ENCODE measurements at places on chromosomes 1 and 21.

GRCh38 chr1:183816110-183816509 lies 11.2 kb downstream of the RGL1 start:
- no peak for DNase-seq

GRCh38 chr1:6460301-6461050 lies 5.5 kb downstream of the TNFRSF25 start:
- DNase-seq, result no peak

DNA sequence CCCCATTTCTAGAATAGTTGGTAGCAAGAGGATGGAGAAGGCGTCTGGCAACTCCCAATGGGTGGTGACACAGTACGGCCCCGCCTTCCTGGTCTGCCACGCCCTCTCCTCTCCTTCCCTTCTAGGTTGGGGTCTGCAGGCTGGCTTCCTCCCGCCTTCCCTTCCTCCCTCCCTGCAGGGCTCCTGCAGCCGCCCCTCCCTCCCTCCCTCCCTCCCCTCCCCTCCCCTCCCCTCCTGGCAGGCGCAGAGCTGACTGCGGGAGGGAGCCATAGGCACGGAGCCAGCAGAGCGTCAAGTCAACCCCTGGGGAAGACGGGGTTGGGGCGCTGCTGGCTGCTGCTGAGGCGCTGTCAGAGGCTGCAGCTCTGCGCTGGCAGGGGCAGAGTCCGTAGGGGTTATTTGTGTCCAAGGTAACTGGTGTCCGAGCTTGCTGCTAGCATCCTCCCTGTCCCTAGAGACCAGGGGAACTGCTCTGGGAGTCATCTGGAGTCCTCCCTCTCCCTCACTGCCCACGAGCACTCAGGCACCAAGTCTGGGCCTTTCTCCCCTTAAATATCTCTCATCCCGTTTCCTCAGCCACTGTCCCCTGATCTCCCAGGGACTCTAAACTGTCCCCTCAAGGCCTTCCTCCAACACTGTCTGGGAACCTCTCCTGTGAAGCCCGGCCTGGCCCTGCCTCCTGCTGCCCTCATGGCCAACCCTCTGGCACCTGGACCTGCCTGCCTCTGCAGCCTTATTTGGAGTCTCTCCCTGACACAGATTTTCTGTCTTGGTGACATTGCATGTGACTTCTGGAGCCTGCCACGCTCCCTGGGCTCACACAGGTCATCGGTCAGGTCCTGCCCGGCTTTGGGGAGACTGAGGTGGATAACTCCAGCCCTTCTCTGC lies 57.4 kb upstream of the ACOT11 start:
- peak; percentile 86 for DNase-seq

- no peak for DNase-seq
Measured at GRCh38 chr1:17259233-17259873, 10.5 kb downstream of the PADI3 start.

- no peak for DNase-seq
Measured at GRCh38 chr1:231550448-231550781, 21.9 kb downstream of the TSNAX start.

DNA sequence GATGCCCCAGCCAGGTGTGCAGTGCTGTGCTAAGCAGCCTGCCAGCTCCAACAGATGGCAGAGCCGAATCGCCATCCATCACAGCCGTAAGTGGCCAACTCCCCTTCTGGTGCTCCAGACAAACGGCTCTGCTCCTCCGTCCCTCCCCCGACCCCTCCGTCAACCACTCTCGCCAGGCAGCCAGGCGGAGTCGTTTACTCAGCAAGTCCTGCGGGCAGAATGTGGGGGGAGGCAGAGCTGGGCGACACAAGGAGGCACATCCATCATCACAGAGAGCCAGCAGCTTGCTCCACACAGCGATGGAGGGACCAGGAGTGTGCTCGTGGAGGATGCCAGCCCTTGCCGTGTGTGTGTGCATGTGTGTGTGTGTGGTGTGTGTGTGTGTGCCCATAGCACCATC lies 206.6 kb upstream of the GRIK3 start:
- no peak for DNase-seq

- DNase-seq, result peak; percentile 78
Measured at GRCh38 chr1:46533179-46533864, 18.1 kb downstream of the KNCN start.

GRCh38 chr1:60936163-60936562 lies 146.2 kb upstream of the NFIA start:
- no peak for DNase-seq

GRCh38 chr1:10903821-10904220 lies 107.4 kb upstream of the CASZ1 start:
- DNase-seq, result no peak

DNA sequence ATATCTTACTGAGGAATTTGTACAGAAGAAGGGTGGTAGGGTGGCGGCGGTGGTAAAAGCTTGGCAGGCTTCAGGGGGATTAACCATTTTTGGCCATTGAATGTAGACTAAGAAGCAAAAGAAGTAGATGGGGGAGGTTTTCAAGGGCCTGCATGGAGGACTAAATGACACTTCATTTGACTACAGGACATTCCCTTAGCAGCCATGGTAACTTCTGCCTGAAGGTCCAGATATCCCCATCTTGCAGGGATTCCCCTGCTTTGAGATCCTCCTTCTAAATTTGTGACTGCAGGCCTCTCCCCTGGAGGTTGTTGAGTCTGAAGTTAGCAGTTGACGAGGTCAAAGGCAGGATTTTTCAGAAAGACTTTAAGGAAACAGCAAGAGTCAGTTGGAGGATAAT lies 4.8 kb downstream of the VASH2 start:
- DNase-seq, result no peak

- DNase-seq, result no peak
Measured at GRCh38 chr1:53465023-53465957, 6.1 kb downstream of the DMRTB1 start.

GRCh38 chr21:45392573-45392971 lies 12.4 kb upstream of the COL18A1 start:
- DNase-seq, result no peak

- no peak for DNase-seq
Measured at GRCh38 chr1:198907423-198907746, 268.5 kb downstream of the PTPRC start.

- DNase-seq, result no peak
Measured at GRCh38 chr1:101005871-101006270, 19.7 kb downstream of the DPH5 start.

DNA sequence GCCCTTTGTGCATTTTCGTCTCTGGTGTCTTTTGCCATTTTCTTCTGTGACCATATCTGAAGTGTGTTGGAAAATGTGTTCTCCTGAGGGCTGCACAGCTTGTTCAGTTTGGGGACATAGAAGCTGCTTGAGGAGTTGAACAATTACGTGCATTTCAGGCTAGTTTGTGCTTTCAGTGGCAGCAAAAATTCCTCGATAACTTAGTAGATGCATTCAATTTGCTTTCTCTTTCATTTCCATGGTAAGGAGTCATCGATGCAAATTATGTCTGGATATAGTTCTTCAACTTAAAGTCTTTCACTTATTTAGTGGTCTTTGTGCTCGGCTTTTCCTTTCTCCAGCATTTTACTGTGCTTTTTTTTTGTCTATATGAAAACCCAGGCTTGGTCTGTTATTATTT lies 441.5 kb downstream of the PLA2G4A start:
- no peak for DNase-seq

DNA sequence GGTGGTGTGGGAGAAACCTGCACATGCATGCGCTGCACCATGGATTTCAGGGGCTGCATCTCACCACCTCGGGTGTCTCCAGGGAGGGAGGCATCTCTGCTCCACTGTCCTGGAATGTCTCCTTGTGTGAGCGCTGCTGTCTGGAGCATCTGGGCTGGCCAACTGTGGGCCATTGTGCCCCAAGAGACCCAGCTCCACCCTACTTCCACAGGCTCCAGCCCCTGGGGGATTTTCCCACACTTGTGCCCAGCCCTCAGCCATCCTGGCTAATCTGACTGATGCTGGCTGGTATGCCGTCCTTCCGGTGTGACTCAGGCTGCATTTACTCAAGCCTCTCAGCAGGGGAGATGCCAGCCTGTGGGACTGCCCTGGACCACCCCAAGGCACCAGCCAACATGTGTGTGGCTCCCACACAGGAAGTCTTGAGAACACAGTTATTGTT lies 62.0 kb downstream of the TRIM11 start:
- DNase-seq, result no peak

- DNase-seq, result peak; percentile 96
Measured at GRCh38 chr1:34597877-34598514, 156.9 kb upstream of the GJB5 start.

DNA sequence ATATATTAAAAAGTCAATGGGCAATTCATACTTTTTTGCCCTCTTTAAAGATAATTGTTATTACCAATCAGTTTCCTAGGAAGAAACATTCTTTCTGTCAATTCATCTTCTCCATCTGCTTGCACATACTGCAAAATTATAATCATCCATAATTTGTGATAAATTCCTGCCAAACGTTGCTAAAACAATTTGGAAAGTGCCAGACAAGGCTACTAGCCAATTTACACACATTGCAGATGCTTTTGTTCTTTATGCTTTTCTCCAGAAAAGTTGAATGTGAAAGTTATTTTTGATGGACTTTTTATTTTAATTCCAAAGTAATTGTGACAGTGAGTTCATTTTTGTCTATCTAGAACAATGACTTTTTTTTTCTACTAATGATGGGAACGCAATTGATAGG lies 992.8 kb upstream of the ADGRL2 start:
- no peak for DNase-seq

- DNase-seq, result no peak
Measured at GRCh38 chr1:184449916-184450315, 63.1 kb downstream of the C1orf21 start.

DNA sequence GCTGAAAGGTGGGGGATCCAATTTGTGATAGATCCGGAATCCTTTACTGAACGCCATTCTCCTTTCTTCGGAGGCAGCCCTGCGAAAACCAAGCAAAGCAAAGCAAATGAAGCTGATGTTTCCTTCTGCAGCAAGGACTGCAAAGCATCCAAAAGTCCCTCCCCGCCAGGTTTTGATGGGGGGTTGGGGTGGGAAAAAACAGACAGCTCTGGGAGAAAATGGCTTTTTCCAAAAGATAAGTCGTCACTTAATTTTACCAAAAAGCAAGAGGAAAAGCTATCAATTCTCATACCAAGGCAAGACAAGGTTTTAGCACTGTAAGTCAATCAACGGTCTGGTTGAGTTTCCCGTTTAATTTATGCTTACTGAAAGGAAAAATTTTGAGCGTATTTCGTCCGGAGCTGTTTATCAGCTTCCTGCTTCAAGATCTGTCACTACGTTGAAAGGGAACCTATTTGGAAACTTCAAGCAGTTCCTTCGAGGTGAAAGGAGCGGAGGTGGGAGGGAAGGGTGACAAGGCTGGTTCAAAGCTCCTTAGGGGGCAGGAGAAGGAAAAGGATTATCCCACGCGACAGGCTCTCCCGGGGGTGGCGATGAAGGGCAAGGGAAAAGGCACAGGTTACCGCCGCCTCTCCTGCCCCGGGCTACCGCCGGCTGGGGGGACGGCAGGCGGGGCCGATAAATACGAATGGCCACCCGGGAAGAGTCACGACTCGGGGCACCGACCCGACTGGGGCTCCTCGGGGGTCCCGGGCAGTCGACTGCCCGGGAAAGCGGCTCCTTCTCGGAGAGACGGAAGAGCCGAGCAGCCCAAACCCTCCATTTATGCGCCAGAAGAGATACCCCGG lies 750 bp downstream of the SYNJ1 start:
- DNase-seq, result no peak

GRCh38 chr1:163130225-163130856 lies 61.2 kb downstream of the RGS4 start:
- DNase-seq, result no peak

DNA sequence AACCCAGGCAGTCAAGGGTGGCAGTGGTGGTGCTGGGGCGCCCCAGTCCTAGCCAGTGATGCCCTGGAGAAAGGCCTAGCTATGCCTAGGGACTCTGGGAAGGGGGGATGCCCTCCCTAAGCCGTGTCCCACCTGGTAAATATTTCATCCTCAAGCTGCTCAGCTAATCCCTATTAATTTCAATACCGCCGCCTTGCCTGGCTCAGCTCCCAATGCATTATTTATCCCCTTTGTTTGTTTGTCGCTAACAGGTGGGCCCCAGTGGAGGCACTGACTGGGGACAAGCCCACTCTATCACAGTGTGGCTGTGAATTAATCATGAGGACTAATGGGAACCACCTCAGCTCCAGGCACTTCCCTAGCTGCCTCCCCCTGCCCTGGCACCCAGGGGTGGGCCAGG lies 22.5 kb downstream of the DMAP1 start:
- DNase-seq, result no peak

- DNase-seq, result no peak
Measured at GRCh38 chr1:113129529-113130185, 56.7 kb downstream of the LRIG2 start.

GRCh38 chr1:151508833-151509232 lies 2.4 kb upstream of the CGN start:
- no peak for DNase-seq

- DNase-seq, result no peak
Measured at GRCh38 chr1:174110053-174110452, 49.3 kb upstream of the RABGAP1L start.

GRCh38 chr1:59976194-59977074 lies 49.9 kb upstream of the CYP2J2 start:
- DNase-seq, result peak; percentile 91

DNA sequence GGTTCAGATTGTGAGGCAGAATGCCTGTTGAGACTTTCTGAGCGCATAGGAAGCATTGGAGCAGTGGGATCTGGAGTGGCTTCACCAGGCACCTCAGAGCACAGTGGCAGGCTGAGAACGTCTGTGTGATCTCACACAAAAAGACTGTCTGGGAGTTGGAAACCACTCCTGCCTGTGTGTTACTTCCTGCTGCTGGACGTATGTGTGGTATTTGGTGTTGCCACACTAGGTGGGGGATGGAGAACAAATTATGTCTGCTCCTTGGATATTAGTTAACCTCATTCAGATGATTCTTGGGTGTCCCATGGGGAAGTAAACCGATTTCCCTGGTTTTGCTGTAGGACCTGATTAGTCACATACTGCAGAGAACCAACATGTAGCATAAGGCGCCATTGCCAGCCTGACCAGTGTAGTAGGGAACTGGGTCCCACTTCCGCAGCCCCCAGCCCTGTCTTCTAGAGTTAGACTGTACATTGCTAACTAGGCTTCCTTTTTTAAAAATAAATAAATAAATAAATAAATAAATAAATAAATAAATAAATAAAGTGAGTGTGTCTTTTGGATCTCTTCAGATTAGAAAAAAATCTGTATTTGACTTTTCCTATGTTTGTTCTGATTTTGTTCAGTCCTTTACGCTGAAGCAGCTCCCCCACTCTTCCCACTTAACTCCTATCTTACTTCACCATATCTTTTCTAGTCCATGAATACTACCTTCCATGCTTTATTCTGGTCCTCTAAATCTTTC lies 26.9 kb downstream of the UCK2 start:
- DNase-seq, result no peak

- peak; percentile 77 for DNase-seq
Measured at GRCh38 chr1:236451796-236452373, 57.8 kb downstream of the EDARADD start.
